ENCODE measurements at places on chromosomes 3 and 15.
A peak's percentile ranks its signal among the peaks of the same experiment; 100 is the strongest.

DNA sequence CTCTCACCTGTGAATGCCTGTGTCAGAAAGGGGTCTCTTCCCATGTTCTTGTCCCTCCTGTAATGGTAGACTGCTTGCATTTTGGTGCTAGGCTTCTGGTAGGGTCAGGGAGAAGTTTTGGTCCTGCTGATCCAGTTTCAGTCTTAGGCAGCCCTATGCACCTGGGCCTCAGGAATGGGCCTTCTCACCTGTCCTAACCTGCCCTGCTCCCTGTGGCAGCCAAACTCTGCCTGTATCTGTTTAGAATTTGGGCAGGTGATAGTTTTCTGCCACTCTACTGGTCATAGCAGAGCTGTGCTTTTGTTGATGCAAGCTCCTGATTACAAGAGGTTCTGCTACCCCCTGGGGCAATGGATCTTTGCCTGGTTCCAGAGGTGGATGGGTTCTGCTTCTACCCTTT, 118.7 kb downstream of the PLCL2 start:
- DNase-seq, result no peak

- DNase-seq, result peak; percentile 1
Measured at GRCh38 chr3:46612324-46612723, at the start of gene FAM240A. FAM240A (plus strand) TSS chr3:46612525; CDS start chr3:46612684, 159 bp downstream.

DNA sequence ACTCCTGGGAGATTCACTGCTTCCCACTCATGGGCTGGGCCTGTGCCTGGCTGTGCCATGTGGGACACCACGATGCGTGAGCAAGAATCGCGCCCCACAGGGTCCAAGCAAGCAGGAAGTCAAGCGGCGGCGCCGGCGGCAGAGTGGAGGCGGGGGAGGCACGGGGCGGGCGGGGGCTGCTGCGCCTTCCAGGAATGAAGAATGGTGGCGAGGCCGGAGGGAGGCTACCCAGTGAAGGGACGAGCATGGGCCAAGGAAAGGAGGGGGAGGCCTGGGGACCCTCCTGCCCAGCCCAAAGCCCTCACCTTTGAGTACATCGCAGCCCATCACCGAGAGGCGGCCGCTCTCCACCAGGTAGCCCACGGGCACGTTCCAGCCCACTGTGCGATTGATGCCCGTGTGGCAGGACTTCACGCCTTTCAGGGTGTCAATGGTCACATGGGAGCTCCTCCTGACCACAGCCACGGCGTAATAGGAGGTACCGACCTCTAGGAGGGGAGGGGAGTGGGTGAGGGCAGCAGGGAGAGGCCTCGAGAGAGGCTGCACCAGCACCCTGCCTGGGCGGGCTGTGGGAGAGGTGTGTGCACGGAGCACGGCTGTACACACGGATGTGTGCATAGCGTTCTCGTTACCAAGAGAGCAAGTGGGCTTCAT, 5.5 kb downstream of the MELTF start:
- DNase-seq, result no peak

DNA sequence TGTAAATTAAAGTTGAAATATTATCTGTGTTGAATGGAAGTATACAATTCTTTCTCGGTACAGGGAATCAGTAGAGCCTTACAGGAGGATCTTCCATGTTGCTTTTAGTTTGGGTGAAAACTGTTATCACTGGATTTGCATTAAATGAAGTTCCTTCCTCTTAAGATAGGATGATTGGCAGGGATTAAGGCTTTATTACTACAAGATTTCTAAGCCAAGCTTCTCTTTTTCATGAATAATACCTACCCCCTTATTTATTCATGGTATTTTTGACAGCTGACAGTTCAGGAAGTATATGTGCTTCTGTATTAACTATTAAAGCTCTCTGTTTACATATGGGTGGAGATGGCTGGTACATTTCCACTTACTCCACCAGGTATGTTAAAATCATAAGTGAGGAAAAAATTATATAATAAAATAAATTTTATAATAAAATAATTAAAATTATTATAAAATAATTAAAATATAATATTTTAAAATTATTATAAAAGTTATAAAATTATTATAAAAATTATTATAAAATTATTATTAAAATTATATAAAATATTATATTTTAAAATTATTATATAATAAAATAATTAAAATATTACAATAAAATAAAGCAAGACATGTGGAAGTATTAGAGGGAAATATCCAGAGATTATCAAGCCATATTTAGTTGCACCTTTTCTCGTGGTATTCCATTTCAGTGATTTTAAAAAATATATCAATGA, 332.9 kb downstream of the ROBO2 start:
- DNase-seq, result no peak

DNA sequence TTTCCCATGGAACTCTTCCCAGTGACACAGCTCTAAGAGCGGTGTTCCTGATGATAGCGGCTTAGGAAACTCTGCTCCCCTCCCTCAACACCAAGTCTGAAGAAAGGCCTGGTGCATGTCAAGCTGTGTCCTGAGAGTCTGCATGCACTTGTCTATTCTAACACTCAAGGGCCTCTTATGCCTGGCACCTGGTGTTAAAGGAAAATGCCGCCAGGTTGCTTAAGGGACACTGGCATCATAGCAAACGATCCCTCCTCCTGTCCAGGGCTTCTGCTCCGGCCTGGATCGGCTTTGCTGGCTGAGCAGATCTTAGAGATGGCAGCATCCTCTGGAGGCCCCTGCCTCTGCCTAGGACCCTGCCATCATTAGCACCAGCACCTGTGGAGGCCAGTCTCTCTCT, 121.7 kb downstream of the MEGF11 start:
- DNase-seq, result no peak

GRCh38 chr3:50316657-50317242, 5.8 kb downstream of the HYAL2 start:
- no peak for DNase-seq

GRCh38 chr3:132198516-132198915, 118.7 kb upstream of the ACP3 start:
- DNase-seq, result no peak

GRCh38 chr3:194075802-194076460, 60.0 kb upstream of the HES1 start:
- DNase-seq, result no peak

DNA sequence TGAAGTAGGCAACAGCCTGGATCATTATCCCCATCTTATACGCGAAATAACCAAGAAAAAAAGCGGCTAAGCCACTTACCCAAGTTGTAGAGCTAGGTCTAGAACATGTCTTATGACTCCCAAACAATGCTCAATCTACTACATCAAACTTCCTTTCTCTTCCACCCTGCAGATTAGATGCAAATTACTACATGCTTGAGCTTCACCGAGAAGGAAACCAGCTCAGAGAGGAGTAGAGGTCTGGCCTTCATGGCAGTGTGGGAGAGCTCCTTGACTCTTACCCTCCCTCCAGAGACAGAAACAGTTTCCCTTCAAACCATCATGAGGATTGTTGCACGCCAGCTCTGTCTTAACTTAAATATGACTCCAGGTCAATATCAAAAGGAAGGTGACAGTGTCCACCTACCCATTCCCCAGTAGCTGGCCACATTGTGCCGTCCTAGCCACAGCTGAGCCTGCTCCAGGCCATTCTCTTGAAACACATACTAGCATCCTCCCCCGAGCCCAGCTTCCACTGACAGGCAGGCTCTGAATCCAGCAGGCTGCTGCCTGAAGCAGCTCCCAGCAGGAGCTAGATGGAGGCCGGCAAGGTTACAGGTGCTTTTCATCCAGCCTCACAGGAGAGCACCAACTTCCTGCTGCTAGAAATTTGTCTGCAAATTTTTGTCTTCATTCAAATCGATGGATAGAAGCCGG, 56.8 kb downstream of the CPN2 start:
- DNase-seq, result no peak

- DNase-seq, result no peak
Measured at GRCh38 chr15:101023501-101024072, 104.4 kb downstream of the LRRK1 start.

- DNase-seq, result no peak
Measured at GRCh38 chr15:96585484-96586386, 255.2 kb downstream of the NR2F2 start.

GRCh38 chr3:124845406-124845805, 41.8 kb downstream of the ITGB5 start:
- DNase-seq, result no peak

- DNase-seq, result no peak
Measured at GRCh38 chr15:58340176-58340575, 91.6 kb upstream of the LIPC start.

GRCh38 chr3:11164607-11165006, 10.3 kb downstream of the HRH1 start:
- DNase-seq, result no peak

DNA sequence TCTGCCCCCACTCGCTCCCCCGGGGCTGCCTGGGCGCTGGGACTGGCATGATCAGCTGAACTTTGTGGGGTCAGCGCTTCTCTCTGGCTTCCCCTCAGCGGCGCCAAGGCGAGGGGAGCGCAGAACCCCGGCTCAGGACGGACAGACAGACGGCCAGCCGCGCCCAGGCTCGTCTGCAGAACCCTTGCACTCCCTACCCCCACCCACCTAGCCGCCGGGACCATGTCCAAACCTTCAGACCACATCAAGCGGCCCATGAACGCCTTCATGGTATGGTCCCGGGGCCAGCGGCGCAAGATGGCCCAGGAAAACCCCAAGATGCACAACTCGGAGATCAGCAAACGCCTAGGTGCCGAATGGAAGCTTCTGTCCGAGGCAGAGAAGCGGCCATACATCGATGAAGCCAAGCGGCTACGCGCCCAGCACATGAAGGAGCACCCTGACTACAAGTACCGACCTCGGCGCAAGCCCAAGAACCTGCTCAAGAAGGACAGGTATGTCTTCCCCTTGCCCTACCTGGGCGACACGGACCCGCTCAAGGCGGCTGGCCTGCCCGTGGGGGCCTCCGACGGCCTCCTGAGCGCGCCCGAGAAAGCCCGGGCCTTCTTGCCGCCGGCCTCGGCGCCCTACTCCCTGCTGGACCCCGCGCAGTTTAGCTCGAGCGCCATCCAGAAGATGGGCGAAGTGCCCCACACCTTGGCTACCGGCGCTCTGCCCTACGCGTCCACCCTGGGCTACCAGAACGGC, 621 bp downstream of the SOX14 start:
- DNase-seq, result no peak

- DNase-seq, result no peak
Measured at GRCh38 chr3:55500555-55501330, 13.6 kb upstream of the WNT5A start.

DNA sequence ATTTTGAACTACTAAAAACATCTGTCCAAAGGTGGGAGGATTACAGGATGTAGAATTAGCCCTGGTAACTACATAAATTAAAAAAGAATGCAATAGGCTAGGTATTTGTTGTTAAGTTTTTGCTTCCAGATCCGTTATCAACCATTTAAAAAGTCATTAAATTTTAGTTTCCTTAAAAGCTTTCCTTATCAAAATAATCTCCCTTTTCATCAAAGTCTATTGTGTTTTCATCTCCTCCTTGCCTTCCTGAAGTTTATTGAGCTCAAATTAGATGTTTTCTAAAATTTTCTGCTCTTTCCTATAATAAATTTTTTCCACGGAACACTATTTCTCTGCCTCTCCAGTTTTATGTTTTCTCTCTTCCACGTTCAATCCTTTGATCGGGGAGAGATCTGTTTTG, 108.6 kb downstream of the MEX3B start:
- DNase-seq, result no peak

DNA sequence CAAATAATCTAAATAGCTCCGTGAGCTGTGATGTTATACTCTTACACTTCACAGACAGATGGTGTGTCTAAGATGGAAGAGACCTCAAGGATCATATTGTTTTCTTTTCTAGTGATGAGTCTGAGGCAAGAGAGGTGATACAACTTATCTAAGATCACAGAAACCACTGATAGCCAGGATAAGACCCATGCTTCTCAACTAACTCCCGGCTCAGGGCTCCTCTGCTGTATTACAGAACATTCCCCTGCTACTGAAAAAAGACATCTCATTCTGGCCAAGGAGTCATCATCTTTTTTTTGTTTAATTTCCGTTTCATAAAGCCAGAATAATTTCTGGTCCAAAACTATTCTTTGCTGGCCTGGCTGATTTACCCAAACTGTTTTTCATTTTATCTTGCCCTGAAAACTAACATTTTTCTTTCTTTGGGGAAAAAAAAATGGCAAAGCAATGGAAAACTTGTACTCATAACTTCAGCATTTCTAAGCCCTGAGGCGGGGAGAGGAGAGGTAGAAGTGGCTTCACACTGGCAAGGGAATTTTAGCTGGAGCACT, 46.9 kb upstream of the GAP43 start:
- DNase-seq, result no peak

DNA sequence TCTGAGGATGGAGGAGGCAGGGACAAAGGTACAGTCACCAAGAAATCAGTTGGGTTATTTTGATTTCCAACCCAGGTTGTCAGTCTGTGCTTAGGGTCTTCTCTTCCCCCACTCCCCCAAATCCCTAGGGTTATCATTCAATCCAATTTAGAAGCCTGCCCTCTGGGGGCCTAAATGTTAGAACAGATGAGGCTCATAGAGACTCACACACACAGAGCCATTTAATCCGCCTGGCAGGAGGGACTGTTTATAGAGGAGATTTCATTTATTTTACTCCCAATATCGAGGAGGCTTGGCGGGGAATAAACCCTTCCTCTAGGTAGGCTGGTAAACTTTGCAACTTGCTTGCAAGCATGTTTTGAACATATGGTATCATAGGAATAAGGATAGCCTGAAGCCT, 52.8 kb downstream of the RHCG start:
- no peak for DNase-seq

DNA sequence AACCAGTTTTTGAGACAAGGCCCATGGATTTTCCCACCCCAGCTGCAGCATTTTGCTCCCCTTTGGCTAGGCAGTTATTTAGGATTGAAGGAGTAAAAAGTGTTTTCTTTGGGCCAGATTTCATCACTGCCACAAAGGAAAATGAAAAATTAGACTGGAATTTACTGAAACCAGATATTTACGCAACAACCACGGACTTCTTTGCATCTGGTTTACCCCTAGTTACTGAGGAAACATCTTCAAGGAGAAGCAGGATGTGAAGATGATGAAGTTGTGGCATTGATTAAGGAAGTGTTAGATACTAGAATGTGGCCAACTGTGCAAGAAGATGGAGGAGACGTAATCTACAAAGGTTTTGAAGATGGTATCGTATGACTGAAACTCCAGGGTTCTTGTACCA, 165.2 kb upstream of the MYRIP start:
- no peak for DNase-seq

GRCh38 chr3:25125201-25125600, 302.9 kb upstream of the RARB start:
- no peak for DNase-seq

DNA sequence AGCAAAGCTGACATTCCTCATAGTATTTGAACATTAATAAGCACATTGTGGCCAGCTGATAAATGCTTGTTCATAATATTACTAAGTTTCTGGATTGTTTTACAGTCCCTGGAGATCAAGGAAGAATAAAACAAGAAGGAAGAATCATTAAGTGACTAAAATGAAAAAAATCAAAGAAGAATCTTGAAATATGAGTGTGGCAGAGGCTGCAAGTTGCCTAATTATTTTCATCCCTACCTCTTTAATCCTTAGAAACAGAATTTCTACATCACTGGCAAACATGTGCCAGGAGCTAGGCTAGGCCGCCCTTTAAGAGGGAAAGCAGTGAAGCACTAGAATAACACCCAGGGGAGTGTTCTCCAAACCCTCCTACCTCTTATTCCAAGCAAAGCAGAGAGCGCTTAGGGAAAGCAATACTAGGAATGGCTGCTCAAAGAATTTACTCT, 98.9 kb downstream of the MAGI1 start:
- no peak for DNase-seq

All from NCI-H1092 treated with DMSO at 0.1 percent for 48 hours (cell line).